Stimulated activated CD4-positive, alpha-beta T cell treated with anti-CD3 and anti-CD28 coated beads, Interleukin-2, amount 100 ng/mL, for 48 hours (primary cell): ENCODE measurements at places on chromosomes 1 and 21.

- no peak for DNase-seq
Measured at GRCh38 chr21:17796503-17796902, 22.7 kb downstream of the C21orf91 start.

DNA sequence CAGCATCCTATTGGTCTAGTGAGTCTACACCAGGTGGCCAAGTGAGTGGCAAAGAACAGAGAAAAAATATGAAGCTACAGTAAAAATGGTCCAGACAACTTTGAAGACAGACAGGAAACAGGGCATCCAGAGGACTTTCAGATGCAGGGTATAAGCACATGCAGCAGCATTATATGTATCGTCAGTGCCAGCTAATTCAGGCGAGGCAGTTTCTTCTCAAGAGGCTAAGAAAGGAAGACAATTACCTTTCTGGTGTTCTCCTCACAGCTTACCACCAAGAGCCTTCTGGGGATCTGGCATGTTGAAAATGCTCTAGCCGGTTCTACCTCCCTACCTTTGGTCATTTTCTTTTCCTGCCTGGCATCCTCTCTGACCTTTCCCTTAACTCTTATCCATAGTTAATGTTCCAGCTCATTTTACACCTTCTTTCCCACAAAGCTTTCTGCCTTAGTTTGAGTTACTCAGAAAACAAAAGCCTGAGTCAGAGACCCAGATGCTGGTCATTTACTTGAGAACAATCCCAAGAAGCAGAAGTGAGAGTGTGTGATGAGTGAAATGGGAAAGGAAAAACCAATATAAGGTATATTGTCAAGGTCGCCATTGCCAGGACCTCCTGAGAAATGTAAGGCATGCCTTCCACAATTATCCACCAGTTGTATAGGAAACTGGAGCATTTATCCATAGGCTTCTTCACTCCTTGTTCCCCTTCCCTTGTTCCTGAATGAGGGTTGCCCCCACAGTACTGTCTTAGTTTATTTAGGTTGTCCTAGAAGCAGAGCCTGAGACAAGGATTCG lies 444.1 kb downstream of the PLPP3 start:
- DNase-seq = no peak

GRCh38 chr1:245276445-245276844 lies 121.7 kb downstream of the KIF26B start:
- no peak for DNase-seq

- DNase-seq = no peak
Measured at GRCh38 chr1:91026777-91027176, 4.9 kb upstream of the ZNF644 start.

GRCh38 chr1:22807340-22807739 lies 96.7 kb downstream of the EPHB2 start:
- DNase-seq = no peak

DNA sequence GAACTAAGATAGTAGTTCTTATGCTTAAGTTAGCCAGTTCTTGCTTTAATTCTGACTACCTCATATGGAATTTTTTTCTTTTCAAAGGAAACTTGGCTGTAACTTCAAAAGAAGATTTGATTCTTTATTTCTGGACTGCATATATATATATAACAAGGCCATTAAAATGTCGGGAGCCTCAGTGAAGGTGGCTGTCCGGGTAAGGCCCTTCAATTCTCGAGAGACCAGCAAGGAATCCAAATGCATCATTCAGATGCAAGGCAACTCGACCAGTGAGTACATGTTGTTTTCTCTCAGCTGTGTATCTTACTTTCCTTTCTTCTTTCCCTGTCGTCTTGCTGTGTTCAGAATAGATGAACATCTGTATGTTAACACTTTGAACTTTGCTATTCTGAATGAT lies 21.8 kb downstream of the KIF1B start:
- DNase-seq = no peak

DNA sequence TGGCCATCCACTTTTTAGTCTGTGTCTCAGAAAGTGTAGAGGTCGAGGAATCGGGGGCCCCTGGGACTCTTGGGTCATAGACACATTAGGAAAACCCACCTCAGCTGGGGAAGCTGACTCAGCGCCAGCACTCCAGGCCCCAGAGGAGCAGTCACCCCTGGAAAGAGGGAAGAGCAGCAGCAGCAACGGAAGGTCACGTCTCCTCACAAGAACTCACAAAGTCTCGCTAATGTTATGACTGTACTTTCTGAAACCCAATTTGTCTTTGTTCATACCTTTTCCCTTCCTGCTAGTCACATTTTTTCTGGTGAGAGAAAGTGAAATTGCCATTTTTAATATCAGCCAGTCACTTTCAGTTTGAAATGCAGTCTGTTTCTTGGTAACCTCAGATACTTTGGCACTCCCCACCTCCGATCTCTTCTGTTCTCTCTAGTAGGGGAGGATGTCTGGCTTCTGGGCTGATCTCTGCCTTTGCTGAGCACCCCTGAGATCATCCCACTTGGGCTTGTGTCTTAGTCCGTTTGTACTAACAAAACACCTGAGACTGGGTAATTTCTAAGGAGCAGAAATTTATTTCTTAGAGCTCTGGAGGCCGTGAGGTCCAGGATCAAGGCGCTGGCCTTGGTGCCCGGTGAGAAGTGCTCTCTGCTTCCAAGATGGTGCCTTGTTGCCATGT lies 6.0 kb upstream of the NLRP3 start:
- DNase-seq = no peak
